DMS 273 treated with DMSO at 0.1 percent for 48 hours (cell line): ENCODE measurements at places on chromosomes 2 and 18.

DNA sequence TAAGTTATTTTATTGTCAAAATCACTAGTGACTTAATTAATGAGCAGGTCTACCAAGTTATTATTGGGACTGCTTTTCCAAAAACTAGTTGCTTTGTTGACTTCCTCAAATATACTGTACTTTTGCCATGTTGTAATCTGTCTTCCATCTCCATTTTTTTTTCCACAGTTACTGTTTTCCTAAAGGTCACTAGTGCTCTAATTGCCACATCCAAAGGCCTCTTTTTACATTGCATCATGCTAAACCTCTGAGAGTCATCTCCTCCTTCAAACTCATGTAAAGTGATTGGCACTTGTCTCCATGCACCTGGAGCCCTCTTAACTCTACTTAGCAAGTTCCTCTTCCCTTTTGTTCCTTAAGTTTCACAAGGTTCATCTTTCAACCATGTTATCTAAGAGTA, 11.8 kb downstream of the PMAIP1 start:
- DNase-seq: no peak

DNA sequence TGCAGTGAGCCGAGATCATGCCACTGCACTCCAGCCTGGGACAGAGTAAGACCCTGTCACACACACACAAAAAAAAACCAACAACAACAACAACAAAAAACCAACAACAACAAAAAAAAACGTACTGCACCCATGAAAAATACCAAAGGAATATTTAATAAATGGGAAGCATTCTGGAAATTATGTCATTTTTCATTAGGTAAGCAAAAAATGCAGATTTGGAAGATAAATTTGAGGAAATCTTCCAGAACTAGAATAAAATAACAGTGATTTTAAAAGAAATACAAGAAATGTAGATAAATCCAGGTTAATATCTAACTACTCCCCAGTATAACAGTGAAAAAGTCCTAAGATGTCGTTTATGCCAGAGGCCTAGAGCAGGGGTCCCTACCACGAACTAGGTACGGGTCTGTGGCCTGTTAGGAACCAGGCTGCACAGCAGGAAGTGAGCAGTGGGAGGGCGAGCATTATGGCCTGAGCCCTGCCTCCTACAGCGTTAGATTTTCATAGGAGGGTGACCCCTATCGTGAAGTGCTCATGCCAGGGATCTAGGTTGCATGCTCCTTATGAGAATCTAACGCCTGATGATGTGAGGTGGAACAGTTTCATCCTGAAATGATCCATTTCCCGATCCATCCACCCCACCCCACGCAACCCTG, 21.5 kb downstream of the FAM161A start:
- no peak for DNase-seq

GRCh38 chr2:24739354-24740025, 53.7 kb downstream of the PTRHD1 start:
- DNase-seq: no peak

- no peak for DNase-seq
These were observed 114.8 kb upstream of the SATB2 start for GRCh38 chr2:199572571-199572970.

- DNase-seq: no peak
These were observed 108.3 kb upstream of the LTBP1 start for GRCh38 chr2:32838418-32838817.

- DNase-seq: no peak
These were observed 217.6 kb upstream of the TANK start for GRCh38 chr2:160942476-160943142.

DNA sequence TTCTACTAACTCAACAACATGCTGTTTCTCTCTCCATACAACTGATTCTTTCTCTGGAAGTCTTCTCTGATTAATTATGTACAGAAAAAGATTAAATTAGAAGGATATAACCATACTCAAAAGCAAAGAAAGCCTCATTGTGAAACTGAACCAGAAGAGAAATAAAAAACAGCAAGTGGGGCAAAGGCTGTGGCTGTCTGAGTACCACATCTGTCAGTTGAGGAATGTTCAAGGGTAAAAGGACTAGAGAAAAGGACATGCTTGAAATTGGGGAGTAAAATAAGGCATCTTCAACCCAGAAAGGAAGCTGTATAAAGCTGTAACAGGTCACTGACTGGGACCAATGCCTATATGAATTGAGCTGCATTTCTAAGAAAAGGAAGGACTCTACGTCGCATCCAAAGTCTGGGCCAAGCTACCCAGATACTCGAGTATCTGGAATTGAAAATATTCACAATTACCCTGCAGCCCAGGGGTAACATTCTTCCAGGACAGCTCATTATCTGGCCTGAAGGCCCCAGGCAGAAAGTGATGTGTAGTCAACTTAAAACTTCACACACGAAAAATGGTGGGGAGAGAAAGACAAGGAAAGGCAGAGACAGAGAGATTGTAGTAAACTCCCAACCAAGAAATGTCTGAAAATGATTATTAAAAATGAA, 356.0 kb upstream of the GALNT5 start:
- no peak for DNase-seq

- DNase-seq: no peak
These were observed 267.9 kb downstream of the LPIN1 start for GRCh38 chr2:12014088-12014960.

- no peak for DNase-seq
These were observed 84.2 kb downstream of the LBH start for GRCh38 chr2:30315391-30316063.

- DNase-seq: no peak
These were observed 382.1 kb downstream of the OSR1 start for GRCh38 chr2:18976168-18976961.

GRCh38 chr2:189854187-189854586, 69.9 kb downstream of the PMS1 start:
- no peak for DNase-seq

- peak; percentile 45 for DNase-seq
These were observed 631.5 kb upstream of the KLHL29 start for GRCh38 chr2:22753476-22753875.

DNA sequence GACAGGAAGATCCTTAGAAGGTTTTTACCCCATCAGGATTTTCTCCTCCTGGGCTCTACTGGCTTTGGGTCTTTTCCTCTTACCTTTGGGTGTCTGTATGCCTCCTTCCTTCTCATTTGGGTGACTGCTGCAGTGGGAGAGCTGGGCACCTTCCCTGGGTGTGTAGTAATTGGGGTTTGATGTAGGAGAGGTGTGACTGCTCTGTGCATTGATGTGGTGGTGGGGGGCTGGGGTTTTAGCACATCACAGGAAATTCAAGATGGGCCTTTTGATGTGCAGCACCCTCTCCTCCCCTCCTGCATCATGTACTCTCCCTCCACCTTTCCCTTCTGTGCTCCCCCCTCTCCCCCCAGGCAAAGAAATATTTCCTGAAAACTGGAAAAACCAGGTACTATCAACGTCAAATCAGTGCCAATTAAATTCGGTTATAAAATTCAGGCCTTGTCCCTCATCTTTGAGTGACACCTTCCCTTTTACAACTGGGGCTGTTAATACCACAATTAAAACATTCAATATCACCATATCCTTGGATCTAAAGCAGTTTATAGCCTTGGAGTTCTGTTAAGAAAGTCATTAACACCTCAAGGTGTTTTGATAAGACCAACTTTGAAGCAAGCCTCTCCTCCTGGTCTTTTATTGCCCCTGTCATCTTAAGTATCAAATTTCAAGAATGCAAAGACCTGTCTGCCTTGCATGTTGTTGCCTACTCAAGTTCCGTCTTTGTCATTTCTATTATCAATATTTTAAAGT, 23.3 kb downstream of the EDAR start:
- no peak for DNase-seq

DNA sequence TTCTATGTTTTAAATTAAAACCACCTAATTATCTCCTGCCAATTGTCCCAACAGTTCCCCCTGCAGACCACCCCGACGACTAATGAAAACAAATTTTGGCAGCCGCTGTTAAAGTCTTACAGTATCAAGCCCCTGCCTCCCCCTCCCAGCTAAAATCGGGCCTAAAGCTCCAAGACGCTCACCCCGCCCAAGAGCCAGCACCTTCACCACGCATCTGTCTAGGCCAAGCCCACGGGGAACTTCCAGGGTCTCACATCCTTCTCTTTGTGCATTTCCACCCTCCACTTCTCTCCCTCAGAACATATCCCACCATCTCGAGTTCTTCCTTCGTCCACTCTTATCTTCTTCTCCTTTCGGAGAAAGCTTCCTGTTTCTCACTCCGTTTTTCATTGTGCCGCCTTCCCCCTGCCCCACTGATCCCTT, 445 bp downstream of the PRPF40A start:
- DNase-seq: peak; percentile 16

DNA sequence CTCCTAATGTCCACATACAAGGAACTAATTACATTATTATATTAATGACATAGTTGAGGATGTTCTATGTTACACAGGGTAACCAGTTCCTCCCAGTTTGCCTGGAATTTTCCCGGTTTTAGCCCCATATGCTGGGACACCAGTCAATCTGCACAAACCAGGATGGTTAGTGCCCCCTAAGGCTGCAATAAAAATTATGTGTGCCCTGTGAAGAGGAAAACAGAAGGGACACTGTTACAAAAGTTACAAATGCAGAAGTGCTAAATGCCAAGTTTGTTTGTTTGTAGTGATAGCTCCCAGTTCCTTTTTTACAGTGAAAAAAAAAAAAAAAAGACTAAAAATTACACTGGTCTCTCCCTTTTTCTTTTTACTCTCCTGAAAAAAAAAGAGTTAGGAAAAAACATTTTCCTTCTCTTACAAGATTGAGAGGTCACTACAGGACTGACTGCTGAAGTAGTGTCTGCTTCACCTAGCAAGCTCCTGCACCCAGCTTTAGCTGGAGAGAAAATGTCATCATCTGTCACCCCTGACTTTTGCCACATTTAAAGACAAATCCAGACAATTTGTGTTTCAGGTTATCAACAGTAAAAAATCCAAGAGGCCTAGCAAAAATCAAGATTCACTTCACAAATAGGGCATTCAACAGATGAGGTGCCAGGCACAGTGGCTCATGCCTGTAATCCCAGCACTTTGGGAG, 3.2 kb downstream of the ANKRD44 start:
- DNase-seq: no peak

DNA sequence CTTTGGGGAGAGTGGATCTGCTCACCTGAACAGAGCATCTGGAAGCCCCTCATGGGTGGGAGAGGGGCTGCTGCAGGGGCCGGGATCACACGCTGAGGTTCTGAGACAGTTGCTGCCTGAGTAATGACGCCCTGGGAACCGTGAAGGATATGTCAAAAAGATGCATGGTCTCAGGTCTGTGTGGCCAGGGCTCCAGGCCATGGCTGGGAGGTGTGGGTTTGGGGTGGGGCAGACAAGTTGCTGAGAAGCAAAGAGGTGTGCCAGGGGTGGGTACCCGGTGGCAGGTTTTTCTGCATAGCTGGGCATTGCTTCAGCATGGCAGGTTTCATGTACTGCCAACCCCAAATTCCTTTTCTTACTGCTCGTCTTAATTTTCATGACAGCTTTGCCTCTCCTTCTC, 133.5 kb downstream of the RPIA start:
- DNase-seq: no peak

DNA sequence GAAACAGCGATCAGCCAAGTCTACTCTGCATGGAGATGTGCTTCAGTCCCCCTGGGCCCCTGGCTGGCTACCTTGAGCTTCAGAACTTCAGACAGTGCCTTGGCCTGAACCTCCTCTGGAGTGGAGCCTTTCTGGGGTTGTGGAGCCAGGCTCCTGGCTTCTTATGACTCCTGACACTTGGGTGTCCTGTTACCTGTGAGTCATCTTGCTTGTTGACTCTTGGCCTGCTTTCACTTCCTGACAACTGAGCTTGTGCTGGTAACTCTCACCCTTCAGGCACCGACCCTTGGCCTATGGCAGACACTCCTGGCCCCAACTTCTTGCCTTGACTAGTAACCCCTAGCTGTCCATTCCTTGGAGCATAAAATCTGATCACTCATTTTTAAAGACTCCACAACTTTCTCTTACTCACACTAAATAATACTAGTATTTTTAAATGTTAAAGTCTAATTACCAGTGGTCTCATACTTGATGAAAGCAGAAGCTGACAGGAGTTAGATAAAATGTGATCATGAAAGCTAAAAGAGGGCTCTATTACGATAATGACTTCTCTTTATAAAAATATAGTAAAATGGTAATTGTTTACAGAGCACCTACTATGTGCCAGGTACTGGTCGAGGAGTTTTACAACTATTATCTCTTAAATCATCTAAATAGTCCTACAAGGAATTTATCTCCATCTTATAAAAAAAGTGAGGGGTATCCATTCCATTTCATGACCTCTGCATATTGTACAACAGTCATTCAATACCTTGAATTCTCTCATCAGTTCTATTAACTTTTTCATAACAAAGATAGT, 46.3 kb upstream of the VIT start:
- DNase-seq: no peak

DNA sequence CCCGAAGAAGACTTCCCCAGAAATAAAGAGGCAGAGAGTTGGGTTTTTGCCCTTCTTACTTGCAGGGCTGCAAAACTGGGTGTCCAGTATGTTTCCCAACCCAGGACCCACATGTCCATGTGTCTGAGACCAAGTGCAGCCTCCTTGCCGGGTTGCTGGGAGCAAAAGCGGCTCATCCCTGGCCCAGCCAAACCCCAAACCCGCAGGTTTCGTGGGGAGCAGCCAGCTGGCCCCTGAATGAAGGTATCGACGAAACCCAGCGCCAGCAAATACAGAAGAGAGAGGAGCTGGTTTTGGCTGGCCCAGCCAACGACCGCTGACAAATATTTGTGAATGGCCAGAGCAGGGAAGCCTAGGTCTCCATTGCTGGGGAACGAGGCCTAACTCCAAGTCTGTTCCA, 197.1 kb downstream of the SMAD7 start:
- DNase-seq: no peak

DNA sequence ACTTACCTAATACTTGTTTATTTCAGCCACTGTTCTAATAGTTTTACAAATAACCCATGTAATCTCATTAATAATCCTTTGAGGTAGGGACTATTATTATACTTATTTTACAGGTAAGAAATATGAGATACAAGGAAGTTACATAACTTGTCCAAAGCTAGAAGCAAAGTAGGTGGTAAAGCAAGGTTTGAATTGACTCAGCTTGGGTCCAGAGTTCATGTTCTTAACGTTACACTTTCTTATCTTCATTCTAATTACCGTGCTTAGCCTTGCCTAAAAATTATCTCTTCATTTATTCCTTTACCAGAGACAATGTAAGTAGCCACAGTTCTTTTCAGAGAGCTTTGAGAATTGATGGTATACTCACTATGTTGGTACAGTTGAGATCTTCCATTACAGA, 743.6 kb downstream of the KCNJ3 start:
- DNase-seq: no peak

GRCh38 chr18:25469489-25469888, 117.5 kb upstream of the ZNF521 start:
- no peak for DNase-seq

- DNase-seq: no peak
These were observed 544 bp downstream of the DNAJC27 start for GRCh38 chr2:24971286-24971535.

GRCh38 chr2:130336877-130337734, 5.6 kb upstream of the IMP4 start:
- peak; percentile 85 for DNase-seq

GRCh38 chr2:203484266-203485112, 50.6 kb downstream of the RAPH1 start:
- DNase-seq: no peak

- no peak for DNase-seq
These were observed 944 bp downstream of the RAB3GAP1 start for GRCh38 chr2:135052997-135053474.
